Upper lobe of left lung (tissue), 6 donors: ENCODE measurements at places on chromosomes 11 and 22. TPM values are rescaled to one million over a fixed set of nuclear protein-coding genes. Genes with fewer than 3 reads are reported as not detected.

GRCh38 chr11:85531191-85531897 lies 95.8 kb downstream of the DLG2 start:
- no peak for DNase-seq

DNA sequence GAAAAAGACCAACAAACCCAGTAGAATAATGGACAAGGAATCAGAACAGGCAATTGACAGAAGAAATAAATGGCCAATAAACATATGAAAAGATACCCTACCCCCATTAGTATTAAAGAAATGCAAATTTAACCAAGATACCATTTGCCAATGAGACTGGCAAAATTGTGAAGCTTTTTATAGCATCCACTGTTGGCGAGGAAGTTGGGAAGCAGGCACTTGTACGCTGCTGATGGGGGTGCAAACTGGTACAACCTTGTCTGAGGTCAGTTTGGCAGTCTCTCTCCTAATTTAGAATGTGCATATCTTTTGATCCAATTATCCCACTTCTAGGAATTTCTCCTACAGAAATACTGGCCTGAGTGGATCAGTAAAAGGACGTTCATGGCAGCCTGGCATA lies 8.6 kb upstream of the NRXN2 start:
- DNase-seq, result no peak

The TSSC4 gene
- 53.8 TPM for total RNA-seq

DNA sequence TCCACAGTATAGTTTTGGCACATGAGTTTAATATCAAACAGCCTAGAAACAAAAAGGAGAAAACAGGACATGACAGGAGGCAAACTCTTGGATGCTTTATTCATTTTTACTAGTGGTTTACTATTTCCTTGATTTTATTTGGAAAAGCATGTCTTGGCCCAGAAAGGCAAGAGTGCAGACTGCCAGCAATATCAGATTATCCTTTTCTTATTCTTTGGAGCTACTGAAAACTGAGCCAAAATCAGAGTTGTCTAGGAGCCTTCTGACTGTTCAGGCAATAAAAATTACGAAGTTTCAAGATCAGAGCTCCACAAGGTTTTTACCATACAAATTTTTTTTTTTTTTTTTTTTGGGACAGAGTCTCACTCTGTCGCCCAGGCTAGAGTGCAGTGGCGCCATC lies 16.0 kb downstream of the CELF1 start:
- no peak for DNase-seq

DNA sequence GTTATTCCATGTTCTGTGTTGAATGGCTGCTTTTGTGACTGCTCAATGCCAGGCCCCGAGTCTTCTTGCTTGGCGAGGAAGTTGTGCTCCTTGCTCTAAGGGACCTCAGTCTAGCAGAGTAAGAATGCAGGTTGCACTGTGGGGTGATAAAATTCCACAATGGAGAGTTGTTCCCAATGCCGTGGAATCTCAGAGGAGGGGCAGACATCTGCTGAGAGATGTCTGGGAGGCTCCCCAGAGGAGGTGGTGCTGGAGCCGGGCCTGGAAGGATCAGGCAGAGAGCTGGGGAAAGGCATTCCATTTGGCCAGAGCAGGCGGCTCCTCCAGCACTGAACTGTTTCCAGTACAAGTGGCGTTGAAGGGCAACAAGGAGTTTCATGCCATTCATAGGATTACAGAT lies 55.2 kb downstream of the ST3GAL4 start:
- DNase-seq, result no peak

GRCh38 chr11:88495836-88496235 lies 158.3 kb upstream of the CTSC start:
- DNase-seq, result no peak

The NPAS4 gene
- total RNA-seq, result not detected

The MRGPRF gene
- total RNA-seq, result 3.0 TPM

DNA sequence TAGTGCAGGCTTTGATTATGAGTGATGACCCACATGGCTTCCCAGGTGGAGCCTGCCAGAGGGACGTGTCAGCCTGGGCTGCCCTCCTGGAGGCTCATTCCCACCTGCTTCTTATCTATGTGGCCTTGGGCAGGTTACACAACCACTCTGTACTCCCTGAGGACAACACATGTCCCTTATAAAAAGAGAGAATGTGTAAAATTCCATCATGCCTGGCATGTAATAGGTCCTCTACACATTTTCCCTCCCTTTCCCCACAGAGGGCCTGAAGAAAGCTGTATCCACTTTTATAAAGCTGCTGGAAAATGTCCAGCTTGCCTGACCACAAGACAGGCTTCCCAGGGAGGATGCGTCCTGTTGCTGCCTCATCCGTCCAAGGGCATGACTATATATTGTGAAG lies 55.0 kb upstream of the VSTM5 start:
- DNase-seq, result no peak

- DNase-seq, result no peak
These were observed 6.2 kb downstream of the SRSF8 start for GRCh38 chr11:95072948-95073347.

The CNIH2 gene
- total RNA-seq, result 1.4 TPM

DNA sequence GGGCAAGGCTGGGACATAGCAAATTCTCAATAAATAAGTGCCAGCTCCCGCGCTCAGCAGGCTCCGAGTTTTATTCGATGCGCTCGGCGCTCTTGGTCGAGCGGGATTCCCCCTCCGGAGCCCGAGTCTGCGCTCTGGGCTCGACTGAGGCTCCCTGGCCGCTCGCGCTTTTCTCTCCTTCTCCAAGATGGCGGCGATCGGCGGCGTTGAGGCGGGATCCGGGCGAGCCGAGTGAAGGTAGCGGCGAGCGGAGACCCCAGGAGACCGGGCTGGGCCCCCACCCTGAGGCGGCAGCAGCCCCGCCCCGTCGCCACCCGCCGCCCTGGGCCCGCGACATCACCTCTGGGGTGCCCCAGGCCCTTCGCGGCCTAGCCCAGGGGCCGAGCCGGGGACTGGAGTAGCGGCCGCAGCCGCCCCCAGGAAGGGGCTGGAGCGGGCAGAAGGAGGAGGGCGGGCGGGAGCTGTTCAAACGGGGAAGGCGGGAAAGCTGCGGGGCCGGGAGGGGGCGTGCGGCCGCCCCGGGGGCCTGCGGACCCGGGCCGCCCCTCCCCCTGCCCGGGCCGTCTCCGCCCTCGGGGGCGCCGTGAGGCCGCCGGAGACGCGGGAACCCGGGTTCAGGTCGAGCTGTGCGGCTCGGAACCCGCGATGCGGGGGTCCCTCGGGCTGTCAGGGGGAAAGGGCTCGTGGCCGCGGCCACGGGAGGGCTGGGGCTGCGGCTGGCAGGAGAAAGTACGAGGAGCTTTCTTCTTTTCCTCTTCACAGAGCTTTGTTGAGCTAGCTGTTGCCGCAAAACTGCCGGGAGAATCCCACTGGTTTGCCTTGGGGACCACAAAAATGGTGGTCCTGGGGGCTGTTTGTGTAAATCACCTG lies at the start of gene HMGXB4:
TSS of gene HMGXB4 (plus strand) at position 173 of the 870 bp plus-strand sequence. CDS start 4,898 bp downstream, outside the sequence.
- DNase-seq, result peak; percentile 91

The OR51I1 gene
- total RNA-seq, result not detected

The MIAT gene
- total RNA-seq, result 7.9 TPM

DNA sequence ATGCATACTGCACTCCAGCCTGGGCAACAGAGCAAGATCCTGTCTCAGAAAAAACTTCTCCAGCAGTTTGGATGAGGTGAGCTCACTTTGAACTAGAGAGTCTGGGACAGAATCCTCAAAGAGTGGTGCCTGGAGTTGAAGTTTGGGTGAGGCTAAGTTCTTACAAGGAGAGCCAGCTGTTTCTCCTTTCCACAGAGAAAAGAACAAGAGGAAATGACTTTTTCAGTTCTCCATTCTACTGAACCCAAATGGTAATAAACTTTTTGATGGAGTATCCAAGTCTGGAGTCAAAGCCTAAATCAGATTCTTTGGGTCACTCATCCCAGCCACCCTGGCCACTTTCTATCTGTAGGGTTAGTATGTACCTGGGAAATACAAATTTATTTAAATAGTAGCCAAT lies 102.7 kb downstream of the TRAF6 start:
- DNase-seq, result no peak

- DNase-seq, result no peak
These were observed 100.4 kb upstream of the DDI1 start for GRCh38 chr11:103936059-103936458.

GRCh38 chr11:70531281-70532065 lies 133.1 kb downstream of the CTTN start:
- no peak for DNase-seq

The RASD2 gene
- total RNA-seq, result 1.9 TPM
